ENCODE measurements at places on chromosomes 6 and 20.

DNA sequence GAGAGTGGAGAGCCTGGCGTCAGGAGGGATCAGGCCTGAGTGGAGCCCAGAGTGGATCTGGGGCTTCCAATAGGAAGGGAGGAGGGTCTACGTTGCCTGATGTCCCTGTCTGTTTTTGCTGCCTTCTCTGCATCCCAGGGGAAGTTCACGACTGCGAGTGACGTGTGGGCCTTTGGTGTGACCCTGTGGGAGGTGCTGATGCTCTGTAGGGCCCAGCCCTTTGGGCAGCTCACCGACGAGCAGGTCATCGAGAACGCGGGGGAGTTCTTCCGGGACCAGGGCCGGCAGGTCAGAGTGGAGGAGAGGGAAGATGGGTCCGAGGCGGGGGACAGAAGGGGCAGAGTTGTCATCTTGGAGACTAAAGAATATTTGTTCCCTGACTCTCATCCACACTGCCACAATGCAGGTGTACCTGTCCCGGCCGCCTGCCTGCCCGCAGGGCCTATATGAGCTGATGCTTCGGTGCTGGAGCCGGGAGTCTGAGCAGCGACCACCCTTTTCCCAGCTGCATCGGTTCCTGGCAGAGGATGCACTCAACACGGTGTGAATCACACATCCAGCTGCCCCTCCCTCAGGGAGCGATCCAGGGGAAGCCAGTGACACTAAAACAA, 9.2 kb upstream of the GTF2H4 start:
- no peak for DNase-seq

GRCh38 chr6:80098392-80098791, 8.1 kb upstream of the BCKDHB start:
- no peak for DNase-seq

DNA sequence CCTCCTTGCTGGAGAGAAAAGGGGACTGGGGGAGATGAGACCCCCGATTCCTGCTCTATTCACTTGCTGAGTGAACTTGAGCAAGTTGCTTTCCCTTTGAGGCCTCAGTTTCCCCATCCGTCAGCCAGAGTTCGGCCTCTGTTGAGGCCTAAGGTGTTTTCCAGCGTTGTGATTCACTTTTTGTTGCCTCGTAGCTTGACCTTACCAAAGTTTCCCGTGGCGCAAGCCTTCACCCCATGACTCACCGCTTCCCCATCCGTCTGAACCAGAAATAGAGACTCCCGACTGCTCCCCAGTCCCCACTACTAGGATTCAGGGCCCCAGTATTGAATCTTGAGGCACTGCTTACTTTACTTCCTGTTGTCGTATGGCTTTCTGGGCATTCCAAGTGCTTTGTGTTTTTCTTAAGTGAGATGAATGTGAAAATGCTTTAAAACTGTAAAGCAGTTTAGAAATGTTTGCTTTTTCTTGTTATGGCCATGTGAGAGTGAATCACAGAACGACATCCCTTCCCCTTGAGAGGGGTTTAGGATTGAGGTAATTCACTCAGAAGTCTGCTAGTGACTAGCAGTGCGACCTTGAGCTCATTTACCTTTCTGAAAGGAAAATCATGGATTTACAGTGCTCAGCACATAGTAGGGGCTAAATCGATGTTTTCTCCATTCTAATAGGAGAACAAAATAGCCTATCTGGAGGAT, 1.2 kb downstream of the CHMP4B start:
- peak; percentile 33 for DNase-seq

DNA sequence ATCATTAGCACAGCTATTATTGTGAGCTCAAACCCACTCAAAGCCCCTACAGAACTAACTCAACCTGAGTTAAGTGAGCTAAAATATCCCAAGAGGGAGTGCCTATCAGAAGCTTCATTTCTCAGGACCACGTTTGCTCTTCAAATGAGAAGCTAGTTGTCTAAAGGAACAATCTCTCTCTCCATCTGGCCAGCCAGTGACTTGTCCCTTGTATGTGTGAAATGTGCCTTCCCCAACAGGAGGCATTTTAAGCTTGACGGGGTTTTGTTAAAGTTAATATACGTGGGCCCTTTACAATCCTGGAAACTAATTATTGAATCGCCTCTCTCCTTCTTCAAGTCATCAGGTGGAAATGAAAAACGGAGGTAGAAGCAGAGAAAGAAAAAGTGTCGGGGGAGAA, 62.0 kb downstream of the TRERF1 start:
- no peak for DNase-seq

DNA sequence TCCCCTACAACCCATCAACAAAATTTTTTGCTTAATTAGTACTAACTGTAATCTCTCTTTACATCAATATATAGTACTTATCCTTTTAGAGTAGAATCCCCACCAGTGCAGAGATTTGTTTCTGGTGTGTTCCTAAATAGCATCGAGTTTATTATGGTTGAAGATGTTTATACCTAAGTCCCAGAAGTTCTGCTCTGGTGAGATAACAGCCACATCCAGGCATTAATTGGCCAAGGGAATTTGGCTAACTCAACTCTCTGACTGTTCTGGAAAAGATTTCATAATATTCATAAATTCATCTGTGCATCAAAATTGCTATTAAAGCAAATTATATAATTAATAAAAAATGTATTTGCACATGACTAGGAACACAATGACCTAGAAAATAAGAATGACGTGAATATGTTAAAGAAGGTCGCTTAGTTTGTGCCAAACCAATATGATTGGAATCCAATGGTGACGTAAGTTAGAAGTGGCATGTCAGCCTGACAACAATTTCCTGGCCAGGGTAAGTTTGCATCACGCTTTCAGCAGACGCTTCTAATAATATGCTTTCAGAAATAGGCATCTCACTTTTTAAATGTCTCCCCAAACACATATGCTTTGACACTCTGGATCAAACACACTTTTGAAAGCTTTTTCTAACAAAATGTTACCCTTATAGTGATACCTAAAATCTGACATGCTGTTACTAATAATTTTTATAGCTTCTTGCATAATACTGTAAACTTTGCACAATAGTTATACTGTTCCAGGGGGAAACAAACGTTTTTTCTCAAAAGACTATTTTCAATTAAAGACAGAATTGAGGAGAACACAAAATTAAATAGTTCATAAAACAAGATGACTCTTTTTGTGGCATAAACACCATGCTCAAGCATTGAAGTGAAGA, 236.7 kb downstream of the TENT5A start:
- DNase-seq: no peak

- DNase-seq: no peak
Observed at GRCh38 chr6:167851370-167851952, 24.8 kb downstream of the AFDN start.

DNA sequence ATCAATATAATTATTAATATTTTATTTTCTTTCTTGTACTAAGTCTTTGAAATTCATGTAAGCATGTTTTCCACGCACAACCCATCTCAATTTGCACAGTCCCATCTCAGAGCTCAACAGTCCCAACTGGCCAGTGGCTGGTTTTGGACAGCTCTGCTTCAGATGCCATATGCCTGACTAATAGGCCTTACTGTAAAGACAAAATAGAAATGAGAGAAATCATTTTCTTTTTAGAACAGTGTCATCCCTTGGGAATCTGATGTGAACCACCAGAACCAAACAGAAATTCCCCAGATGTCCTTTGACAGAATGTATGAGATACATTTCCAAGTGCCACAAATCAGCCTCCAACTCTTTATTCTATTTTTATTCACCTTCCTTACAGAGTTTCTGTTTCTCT, 338.9 kb downstream of the ESR1 start:
- DNase-seq: no peak

DNA sequence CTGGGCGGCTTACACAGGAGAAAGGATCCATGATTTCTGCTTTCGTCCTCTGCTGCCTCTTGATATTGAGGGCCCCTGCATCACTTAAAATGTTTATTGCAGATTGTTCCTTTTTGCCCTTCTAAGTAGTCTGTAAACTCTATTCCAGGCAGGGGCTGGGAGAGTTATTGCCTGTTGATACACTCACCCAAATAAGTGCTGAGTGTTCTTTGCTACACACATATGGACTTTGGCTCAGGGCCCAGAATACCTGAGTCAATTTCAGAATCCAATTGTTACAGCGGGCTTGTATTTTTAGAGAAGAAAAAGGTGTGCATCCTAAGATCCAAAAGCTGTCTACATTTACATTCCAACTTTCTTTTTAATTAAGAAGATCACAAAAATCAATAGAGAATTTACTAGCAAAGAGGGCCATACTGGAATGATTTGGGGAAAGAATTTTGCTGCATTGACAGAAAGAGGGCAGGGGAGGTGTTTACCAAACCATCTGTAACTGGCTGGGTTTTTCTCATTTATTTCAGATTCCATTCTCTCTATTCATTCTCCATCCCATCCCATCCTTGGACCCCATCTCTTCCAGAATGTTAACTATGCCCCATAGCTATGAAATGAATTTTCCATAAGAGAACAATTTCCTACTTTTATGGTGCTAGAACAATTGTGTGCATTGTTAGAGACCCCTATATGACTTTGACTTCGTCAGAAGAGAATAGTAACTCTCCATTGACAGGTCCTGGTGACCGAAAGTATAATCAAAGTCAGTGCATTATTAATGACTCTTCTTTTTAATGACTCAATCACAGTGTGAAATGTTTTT, 959.9 kb upstream of the FLRT3 start:
- no peak for DNase-seq

- no peak for DNase-seq
Observed at GRCh38 chr6:38982470-38982869, 66.1 kb upstream of the GLP1R start.

GRCh38 chr20:2749951-2750490, 50.4 kb downstream of the CPXM1 start:
- no peak for DNase-seq

- DNase-seq: no peak
Observed at GRCh38 chr20:39699166-39699725, 737.1 kb downstream of the DHX35 start.

GRCh38 chr20:63434599-63435378, 37.7 kb downstream of the KCNQ2 start:
- DNase-seq: peak; percentile 80

- DNase-seq: no peak
Observed at GRCh38 chr20:63314015-63314471, 21.1 kb downstream of the COL20A1 start.

Data from CD4-positive, alpha-beta T cell treated with Interferon alpha-2 for 1 hour (primary cell).